ENCODE measurements at places on chromosomes 7 and 10.

- no peak for DNase-seq
These were observed 70.2 kb downstream of the SORCS3 start for GRCh38 chr10:104711302-104711721.

DNA sequence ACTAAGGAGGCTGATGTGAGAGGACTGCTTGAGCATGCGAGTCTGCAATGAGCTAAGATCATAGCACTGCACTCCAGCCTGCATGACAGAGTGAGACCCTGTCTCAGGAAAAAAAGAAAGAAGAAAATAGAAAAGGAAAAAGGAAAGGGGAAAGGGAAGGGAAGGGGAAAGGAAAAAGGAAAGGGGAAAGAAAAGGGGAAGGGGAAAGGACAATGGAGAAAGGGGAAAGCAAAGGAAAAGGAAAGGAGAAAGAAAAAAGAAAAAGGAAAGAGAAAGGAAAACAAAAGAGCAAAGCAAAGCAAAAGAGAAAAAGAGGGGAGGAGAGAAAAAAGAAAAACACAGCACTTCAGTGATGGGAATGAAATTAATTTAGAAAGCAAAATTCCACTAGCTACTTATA lies 179.3 kb downstream of the SRPK2 start:
- DNase-seq, result no peak

DNA sequence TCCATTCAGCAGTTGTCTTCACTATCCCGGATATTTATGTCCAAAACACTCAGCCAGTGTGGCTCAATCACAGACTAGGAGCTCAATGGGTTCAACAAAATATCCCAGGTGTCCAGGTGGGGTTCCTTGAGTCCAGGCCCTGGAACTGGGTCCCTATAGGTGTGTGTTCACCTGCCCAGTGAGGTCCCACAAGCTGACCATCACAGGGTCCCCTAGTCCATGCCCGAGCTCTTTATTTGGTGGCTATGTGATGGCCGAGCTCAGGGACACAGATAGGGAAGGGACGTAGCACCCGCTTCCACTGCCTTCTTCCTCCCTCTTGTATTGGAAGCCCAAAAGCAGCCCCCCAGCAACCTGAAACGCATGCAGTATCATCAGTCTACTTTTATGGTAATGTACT lies 78.9 kb upstream of the DDC start:
- DNase-seq, result no peak

GRCh38 chr7:6164491-6164890 lies 107.9 kb downstream of the CYTH3 start:
- DNase-seq, result no peak

DNA sequence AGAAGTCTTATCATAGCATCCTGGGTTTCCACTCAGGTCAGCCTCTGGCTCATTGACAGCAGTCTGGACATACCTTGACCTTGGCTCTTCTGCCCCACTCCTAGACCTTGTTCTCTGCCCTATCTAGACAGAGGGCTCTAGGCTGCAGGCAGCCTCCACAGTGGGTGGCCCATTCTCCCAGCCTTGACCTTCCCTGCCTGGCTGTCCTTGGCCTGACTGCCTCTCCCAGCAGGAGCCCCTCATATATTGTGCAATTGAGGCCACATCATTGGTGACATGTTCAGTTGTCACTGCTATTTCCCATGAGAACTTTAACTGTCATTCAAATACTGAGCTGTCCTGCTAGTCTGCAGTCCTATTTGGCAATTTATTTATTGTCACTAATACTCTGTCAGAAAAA lies 503.4 kb downstream of the PLXNA4 start:
- no peak for DNase-seq

- no peak for DNase-seq
These were observed 677 bp downstream of the SKAP2 start for GRCh38 chr7:26863518-26864308.

GRCh38 chr10:32418572-32418971 lies 27.4 kb upstream of the CCDC7 start:
- DNase-seq, result no peak

DNA sequence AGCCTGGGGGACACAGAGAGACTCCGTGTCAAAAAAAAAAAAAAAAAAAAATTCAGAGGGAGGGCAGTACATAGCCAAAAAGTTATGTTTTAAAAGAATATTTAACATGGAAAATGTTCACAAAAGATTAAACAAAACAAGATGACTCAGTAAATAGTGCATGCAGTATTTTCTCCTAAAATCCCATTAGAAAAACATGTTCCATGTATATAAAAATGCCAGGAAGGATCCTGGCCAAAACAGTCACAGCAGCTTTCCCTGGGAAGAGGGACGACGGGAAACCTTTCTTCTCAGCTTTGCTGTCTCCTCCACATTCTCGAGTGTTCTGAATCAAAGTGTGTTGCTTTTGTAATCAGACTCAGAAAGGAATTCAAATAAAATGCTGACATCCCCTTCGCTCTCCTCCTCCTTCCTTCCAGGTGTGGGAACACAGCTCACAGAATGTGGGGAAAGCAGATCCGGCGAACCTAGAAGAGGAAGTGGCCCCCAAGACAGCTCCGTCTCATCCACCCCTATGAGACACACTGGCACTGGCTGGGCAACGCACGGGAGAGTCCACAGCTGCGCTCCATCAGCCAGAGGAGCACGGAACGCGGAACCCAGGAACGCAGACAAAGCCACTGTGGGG lies 139.4 kb downstream of the MAD1L1 start:
- no peak for DNase-seq

DNA sequence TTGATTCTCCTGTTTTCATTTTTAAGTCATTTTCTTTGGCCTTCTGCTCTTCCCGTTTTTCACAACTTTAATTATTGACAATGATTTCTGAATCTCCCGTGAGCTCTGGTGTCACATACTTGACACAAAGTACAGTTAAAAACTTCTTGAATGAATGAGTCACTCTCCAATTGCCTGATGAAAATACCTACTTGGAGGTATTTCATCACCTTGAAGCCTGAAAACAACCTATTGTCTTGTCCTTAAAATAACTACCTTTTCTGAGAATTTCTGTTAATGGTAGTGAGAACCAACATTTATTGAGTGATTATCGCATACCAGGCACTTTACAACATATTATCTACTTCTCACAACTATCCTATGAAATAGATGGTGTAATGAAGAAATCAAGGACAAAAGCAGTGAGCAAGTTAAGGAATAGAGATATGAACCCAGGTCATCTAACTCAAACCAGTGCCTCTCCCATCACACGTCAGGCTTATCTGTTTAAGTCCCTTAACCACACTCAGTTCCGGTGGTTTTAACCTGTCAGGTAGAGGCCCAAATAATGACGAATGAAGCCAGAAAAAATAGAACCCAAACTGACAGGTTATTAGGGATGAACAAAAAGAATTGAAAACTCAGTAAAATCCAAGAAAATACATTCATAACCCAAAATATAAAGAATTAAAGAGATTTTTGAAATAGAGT lies 11.6 kb downstream of the BET1 start:
- no peak for DNase-seq

Measured in hippocampal formation (tissue), 2 donors.